ENCODE measurements at places on chromosomes 6 and 20. TPM values are rescaled to one million over a fixed set of nuclear protein-coding genes. Genes with fewer than 3 reads are reported as not detected.

HAO1 gene
- not detected for total RNA-seq

ATP9A gene
- not detected for total RNA-seq

CST7 gene
- 47.5 TPM for total RNA-seq

DNA sequence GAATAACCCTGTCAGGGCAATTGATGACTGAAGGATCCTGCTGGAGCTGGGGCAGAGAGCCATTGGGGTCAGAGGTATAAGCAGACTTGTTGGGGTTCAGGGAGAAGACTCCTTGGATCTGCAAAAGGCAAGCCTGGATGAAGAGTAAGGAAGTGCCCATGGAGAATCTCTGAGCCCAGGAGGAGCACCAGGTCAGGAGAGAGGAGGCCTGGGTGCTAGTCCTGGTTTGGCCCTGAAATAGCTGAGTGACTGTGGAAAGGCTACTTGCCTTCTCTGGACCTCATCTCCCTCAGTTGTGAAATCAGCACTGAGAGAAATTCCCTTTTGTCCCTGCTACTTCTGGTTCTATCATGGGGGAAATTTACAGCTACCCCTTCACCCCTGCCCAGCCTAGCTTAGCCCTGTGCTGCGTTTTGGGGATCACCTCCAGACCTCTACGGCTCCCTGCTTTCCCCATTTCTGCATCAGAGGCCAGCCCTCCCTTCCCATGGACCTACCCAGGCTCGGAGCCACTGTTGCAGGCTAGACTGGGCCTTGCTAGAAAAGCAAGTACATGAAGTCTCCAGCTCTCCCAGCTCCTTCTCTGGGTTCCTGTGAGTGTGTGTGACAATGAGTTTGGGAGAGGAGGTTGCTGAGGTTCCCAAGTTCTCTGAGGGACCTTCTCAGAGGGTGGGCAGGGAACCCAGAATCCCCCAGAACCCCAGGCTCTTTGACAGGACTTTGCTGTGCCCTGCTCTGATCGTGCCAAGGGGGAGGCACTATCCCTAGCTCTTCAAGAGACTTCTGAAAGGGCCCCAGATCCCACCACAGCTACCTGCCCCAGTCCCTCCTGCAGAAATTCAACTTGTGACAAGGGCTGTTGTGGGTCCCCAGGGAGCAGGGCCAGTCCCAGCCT lies 2.3 kb upstream of the NCR2 start:
- H3K4me3 ChIP-seq: peak overlapping the region; percentile 61
- peak overlapping the region; percentile 95 for H3K27ac ChIP-seq
- no peaks in the 10 kb centered on the region for H3K36me3 ChIP-seq
- H3K4me1 ChIP-seq: peaks cover 60% of the 10 kb centered on the region
- peak; percentile 22 for DNase-seq

- H3K36me3 ChIP-seq: no peaks in the 10 kb centered on the region
- H3K27ac ChIP-seq: no peak overlapping the region
- H3K4me3 ChIP-seq: no peak overlapping the region
- DNase-seq: no peak
Measured at GRCh38 chr20:4508773-4509172, 212.9 kb upstream of the PRND start.

SLPI gene
- not detected for total RNA-seq
